Activated T-cell treated with anti-CD3 and anti-CD28 coated beads for 48 hours (primary cell): ENCODE measurements at places on chromosomes 2 and 18.

- DNase-seq: no peak
These were observed 313.4 kb upstream of the ID2 start for GRCh38 chr2:8368463-8368862.

DNA sequence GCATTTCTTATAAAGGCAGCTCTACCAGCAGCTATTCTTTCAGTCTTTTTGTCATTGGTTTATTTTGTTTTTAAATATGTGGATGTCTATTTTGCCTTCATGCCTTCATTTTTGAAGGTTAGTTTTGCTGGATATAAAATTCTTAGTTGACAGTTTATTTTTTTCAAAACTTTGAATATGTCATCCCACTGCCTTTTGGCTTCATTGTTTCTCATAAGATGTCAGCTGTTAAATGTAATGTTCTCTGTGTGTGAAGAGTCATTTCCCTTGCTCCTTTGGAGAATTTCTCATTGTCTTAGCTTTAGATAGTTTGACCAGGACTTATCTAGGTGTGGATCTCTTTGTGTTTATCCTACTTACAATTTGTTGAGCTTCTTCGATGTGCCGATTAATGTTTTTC, 213.5 kb downstream of the KIAA1328 start:
- DNase-seq: no peak

- DNase-seq: no peak
These were observed 112.6 kb downstream of the KLHL29 start for GRCh38 chr2:23497536-23497935.

DNA sequence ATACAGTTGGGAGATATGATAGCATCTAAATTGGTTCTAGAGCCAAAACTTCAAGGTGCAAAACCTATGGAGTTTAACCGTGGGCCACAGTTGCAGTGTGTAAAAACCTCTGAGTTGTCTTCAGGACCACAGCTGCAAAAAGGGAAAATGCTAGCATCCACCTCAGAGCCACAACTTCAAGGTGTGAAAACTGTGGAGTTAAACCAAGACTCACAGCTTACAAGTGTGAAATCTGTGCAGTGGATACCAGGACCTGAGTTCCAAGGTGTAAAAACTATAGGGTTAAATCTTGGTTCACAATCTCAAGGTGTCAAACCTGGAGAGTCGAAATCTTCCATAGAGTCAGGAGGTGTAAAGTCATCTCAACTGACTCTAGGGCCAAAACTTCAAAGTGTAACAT, 10.4 kb upstream of the ZNF512 start:
- no peak for DNase-seq

- no peak for DNase-seq
These were observed 168.4 kb upstream of the THUMPD2 start for GRCh38 chr2:39947294-39948015.

DNA sequence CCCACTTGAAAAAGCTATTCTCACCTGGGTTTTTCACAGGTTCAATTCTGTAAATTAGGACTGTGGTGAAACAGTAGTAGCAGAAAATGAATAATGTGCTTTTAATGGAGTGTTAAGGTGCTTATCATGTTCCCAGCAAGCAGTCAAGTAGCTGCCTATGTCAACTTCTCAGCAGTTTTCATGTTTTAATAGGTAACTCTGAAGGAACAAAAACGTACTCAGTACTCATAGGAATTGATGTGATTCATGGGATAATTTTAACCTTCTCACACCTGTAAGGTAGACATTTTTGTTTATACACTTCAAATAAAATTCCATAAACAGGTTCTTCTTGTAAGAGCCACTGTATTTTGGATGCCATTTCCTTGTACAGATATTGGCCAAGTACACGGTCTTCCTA, 801.6 kb downstream of the MBD2 start:
- no peak for DNase-seq
